ENCODE measurements at places on chromosomes 13 and 19. TPM values are rescaled to one million over a fixed set of nuclear protein-coding genes. Genes with fewer than 3 reads are reported as not detected.

Gene SERTM1
- total RNA-seq: under 0.01 TPM

Gene KLK5
- total RNA-seq: not detected

Gene EPN1
- total RNA-seq: 27.0 TPM

Gene RASAL3
- total RNA-seq: 10.9 TPM

Gene ZNF726
- 2.8 TPM for total RNA-seq

Gene SAMD1
- 18.3 TPM for total RNA-seq

Gene PSG1
- total RNA-seq: not detected

GRCh38 chr19:54608205-54608604 lies 14.8 kb downstream of the LILRA1 start:
- no peak for DNase-seq

- DNase-seq: no peak
These were observed 4.6 kb downstream of the SIX5 start for GRCh38 chr19:45764475-45764874.

DNA sequence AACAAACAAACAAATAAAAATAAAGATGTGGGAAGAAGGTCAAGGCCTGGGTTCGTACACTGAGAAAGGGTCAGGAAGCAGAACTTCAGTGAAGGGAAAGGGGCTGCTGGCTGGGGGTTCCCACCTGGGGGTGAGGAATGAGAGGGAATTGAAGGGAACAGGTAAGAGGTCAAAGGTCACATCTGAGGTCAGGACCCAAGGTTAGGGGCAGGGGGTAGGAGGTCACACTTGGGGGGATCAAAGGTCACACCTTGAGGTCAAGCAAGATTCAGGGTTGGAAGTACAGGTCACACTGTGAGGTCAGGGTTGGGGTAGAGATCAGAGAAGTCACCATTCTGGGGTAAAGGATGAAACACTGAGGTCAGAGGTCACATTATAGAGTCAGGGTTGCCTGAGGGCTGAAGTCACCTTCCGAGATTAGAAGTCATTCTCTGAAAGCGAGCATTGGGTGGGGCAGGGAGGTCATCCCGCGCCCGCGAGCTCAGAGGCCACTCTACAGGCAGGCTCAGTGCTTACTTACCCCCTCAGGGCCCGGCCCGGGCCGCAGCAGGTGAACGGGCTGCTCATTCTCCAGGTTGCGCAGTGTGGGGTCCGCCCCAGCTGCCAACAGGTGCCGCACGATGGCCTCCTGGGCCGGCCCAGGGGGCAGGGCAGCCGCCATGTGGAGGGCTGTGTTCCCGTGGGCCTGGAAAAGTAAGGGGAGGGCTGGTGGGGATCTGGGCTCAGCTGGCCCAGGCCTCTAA lies 10.8 kb downstream of the NFKBID start:
- DNase-seq: no peak

GRCh38 chr13:60282186-60282585 lies 114.8 kb upstream of the TDRD3 start:
- DNase-seq: no peak

DNA sequence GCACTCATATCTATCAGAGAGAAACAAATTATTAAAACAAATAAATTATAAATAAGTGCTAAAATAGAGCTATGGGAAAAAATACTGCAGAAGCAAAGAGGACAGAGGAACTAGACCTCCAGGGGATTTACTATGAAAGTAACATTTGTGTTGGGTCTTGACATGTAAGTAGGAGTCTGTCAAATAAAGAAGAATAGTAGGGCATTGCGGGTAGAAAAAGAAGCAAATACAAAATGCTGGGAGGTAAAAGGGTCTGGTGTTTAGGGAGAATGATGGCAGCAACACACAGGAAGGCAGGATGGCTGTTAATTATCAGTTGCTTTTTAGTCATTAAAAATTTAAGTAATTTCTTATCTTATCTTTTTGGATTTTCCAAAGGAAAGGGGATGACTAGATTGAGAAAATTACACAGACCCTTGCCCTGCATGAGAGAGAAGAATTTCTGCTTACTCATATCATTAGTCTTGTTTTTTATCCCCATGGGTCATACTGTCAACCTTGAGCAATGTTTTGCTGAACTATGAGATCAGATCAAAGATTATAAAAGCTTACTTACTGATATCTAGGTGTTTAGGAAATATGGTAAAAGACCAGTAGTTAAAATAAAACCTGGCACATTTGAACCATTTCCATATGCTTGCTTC lies 472.7 kb downstream of the DIAPH3 start:
- DNase-seq: no peak

- no peak for DNase-seq
These were observed 5.3 kb upstream of the TCF3 start for GRCh38 chr19:1657746-1658145.

DNA sequence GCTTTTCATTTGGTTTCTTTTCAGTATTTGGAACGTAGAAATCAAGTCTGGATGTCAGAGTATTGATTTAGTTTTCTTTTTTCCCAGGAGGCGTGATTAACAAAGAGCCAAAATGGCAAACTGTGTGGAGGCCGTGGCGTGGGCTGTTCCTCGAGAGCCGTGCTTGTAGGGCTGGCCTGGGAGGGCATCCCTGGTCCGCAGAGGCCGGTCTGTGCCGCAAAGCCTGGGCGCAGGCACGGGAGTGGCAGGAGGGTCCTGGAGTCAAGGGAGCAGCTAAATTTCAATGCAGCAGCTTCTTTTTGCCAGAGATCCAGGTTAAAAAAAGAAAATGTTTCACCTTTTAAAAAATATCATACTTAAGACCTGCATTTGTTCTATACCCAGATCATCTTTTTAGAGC lies 13.1 kb upstream of the MCF2L start:
- no peak for DNase-seq

DNA sequence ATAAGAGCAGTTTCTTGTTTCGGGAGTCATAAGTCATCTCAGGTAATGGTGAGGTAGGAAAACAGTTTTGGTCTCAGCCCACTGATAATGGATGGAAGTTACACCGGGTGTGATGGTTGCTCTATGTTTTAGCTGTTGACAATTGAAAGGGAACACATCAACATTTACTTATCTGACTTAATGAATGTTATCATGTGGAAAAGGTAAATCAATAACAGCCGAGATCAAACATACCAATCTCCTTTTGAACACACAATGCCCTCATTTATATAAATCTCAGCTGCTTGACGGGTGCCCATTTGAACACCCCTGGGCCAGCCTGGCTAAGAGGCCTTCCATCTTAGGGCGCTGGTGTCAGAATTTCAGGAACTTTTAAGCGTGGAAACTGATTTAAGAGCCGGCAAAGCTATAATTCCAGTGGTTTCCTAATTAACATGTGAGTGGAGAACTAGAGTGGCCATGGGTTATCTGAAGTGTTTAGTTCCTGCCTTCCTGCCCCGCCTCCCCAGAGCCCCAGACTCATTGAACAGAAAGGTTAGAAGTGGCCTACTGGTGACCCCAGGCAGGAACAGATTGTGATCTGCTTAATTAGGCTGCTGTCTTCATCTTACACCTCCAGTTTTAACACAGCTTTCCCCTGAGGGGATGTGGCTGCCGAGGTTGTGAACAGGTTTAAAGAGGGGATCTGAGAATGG lies 572.7 kb downstream of the FGF9 start:
- no peak for DNase-seq

Measured in lung microvascular endothelial cell (primary cell).